CD8-positive, alpha-beta memory T cell (primary cell): ENCODE measurements at places on chromosomes 6 and 20.

- no peak for DNase-seq
Observed at GRCh38 chr6:139644821-139645220, 270.4 kb upstream of the CITED2 start.

DNA sequence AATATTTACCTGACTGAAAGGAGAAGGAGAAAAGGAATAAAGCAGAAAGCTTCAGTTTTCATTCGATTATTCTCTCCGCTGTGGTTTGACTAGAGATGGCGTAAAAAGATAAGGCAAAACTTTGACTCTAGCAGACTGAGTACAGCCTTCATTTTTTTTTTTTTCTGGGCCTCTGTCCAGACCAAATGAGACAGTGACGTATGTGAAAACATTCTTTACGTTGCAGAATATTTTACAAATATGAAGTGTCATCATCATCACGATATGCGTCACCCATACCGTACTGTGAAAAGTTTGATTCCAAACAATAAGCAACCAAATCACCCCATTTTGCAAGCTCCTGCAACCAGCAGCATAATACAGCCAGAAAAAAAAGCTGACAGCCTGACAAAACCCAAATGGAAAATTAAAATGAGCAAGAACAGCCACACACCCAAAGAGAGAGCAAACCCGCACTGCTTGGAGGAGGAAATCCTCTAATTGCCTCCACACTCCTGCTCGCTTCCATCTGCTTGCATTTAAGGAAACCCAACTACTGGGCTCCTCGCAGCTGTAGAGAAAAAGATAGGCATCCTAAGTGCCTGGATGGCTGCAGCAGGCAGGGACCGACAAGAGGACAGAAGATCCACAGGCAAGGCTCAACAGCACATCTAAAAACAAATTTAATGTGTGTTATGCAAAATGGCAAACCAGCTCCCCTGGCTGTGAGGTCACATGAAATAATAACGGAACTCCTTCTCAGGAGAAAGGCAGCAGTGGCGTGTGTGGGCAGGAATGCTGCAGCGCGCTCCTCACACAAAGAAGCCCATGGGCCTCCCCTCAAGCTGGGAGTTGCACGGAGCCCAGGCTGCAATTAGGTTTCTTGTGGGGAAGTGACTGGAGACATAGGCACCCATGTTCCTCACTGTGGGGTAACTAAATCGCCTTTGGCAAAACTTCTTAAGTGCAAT, 113.1 kb downstream of the FYN start:
- peak; percentile 48 for DNase-seq

- no peak for DNase-seq
Observed at GRCh38 chr6:30908700-30909099, 693 bp downstream of the GTF2H4 start.

GRCh38 chr20:56676001-56676400, 46.9 kb downstream of the TFAP2C start:
- no peak for DNase-seq

DNA sequence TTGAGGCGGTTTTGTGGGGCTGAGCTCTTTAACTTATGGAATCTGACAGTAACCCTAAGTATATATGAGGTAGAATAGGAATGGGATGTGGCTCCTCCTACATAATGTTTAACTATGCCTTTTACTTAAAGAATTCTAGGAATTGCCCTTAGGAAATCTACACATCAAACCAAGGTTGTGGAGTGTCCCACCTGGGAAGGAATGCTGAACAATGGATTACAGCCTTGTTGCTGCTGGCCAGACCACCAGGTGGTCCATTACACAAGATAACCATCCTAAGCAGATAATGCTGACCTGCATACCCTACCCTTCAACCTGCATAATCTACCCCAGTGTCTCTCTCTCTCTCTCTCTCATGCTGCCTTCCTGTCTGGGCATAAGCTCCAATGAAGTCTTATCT, 35.0 kb upstream of the SLC22A16 start:
- no peak for DNase-seq

- DNase-seq: no peak
Observed at GRCh38 chr20:7333841-7334240, 566.4 kb downstream of the BMP2 start.
